ENCODE measurements at places on chromosomes 13 and 19.
A peak's percentile ranks its signal among the peaks of the same experiment; 100 is the strongest.

- no peak for DNase-seq
These were observed 10.2 kb downstream of the CAPN12 start for GRCh38 chr19:38734176-38734425.

- no peak for DNase-seq
These were observed 139.8 kb downstream of the PTPRS start for GRCh38 chr19:5200844-5201243.

- peak; percentile 50 for DNase-seq
These were observed at the start of gene TMEM221 for GRCh38 chr19:17448131-17448967. Gene TMEM221 (minus strand): TSS chr19:17448668. CDS start chr19:17448462, 206 bp downstream.

GRCh38 chr13:111640006-111640405 lies 319.6 kb downstream of the TEX29 start:
- no peak for DNase-seq

- DNase-seq = no peak
These were observed 8.2 kb downstream of the ZNF383 start for GRCh38 chr19:37226248-37226647.
